ENCODE measurements at places on chromosomes 1 and 21. TPM values are rescaled to one million over a fixed set of nuclear protein-coding genes. Genes with fewer than 3 reads are reported as not detected.

The LCE1A gene
- not detected for total RNA-seq

The GPR3 gene
- total RNA-seq: 2.0 TPM

The KIF26B gene
- total RNA-seq: not detected

The NUDC gene
- total RNA-seq: 19.2 TPM

The MCOLN3 gene
- total RNA-seq: 0.32 TPM

The HSPG2 gene
- 1,294 TPM for total RNA-seq

The CALML6 gene
- total RNA-seq: not detected

GRCh38 chr1:159171688-159172501 is 480 bp downstream of the CADM3 start:
- H3K36me3 ChIP-seq: no peaks in the 10 kb centered on the region
- H3K4me3 ChIP-seq: peak overlapping the region; percentile 43
- H3K4me1 ChIP-seq: no peaks in the 10 kb centered on the region
- no peak overlapping the region for H3K27ac ChIP-seq
- no peak for DNase-seq
- H3K27me3 ChIP-seq: peaks cover 4% of the 10 kb centered on the region

- no peak overlapping the region for H3K4me3 ChIP-seq
- H3K4me1 ChIP-seq: no peaks in the 10 kb centered on the region
- H3K36me3 ChIP-seq: no peaks in the 10 kb centered on the region
- peak; percentile 75 for DNase-seq
- H3K27me3 ChIP-seq: no peaks in the 10 kb centered on the region
These were observed 75.0 kb downstream of the CLIC6 start for GRCh38 chr21:34743831-34744230.

GRCh38 chr1:37682334-37682987 is 9.9 kb upstream of the CDCA8 start:
- peaks cover 14% of the 10 kb centered on the region for H3K36me3 ChIP-seq
- H3K27me3 ChIP-seq: no peaks in the 10 kb centered on the region
- no peak overlapping the region for H3K4me3 ChIP-seq
- no peak for DNase-seq

DNA sequence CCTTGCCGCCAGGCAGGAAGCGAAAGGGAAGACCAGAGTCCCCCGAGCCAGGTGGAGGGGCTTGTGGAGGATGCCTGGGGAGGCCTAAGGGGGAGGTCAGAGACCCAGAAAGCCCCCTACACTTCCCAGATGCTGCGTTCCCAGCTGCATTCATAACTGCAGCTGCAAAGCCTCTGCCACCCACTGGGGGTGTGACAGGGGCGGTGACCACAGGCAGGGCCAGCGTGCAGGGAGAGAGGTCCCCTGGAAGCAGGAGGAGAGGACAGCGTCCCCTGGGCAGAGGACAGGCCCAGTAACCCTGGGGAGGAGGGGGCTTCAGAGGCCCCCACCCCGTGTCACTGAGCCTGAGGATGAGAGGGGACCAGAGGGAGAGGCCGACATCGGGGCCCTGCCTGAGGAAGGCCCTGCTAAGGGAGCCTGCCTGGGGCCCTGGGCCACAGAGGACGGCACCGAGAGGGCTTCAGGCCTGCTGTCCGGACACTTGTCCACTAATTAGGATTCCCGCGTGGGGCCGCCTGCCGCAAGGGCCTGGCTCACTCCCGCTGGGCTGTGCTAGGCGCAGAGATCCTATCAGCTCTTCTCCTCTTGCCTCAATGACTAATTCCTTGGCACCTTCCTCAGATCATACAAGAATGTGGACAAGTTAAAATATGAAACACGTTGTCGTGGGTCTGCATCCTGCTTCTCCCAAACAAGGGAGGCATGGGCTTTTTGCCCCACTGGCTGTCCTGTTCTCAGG is 49.1 kb upstream of the CCDC27 start:
- no peaks in the 10 kb centered on the region for H3K36me3 ChIP-seq
- no peaks in the 10 kb centered on the region for H3K4me1 ChIP-seq
- no peak overlapping the region for H3K27ac ChIP-seq
- no peak overlapping the region for H3K4me3 ChIP-seq
- H3K27me3 ChIP-seq: no peaks in the 10 kb centered on the region

DNA sequence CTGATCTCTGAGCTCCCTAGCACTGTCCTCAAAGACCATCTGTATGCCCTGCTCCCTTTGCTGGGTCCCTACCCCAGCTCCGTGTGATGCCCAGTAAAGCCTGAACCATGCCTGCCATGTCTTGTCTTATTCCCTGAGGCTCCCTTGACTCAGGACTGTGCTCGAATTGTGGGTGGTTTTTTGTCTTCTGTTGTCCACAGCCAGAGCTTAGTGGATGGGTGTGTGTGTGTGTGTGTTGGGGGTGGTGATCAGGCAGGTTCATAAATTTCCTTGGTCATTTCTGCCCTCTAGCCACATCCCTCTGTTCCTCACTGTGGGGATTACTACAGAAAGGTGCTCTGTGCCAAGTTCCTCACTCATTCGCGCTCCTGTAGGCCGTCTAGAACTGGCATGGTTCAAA is 5.7 kb downstream of the GSTM5 start:
- no peaks in the 10 kb centered on the region for H3K27me3 ChIP-seq
- H3K4me1 ChIP-seq: no peaks in the 10 kb centered on the region
- no peaks in the 10 kb centered on the region for H3K36me3 ChIP-seq
- DNase-seq: no peak
- H3K27ac ChIP-seq: no peak overlapping the region

GRCh38 chr1:166884040-166884642 is 8.1 kb upstream of the TADA1 start:
- DNase-seq: no peak
- H3K27me3 ChIP-seq: peaks cover 3% of the 10 kb centered on the region
- no peak overlapping the region for H3K4me3 ChIP-seq

GRCh38 chr1:239802275-239802674 is 289.4 kb upstream of the FMN2 start:
- H3K27me3 ChIP-seq: no peaks in the 10 kb centered on the region
- H3K4me1 ChIP-seq: peaks cover 4% of the 10 kb centered on the region
- H3K4me3 ChIP-seq: no peak overlapping the region
- H3K27ac ChIP-seq: no peak overlapping the region
- no peak for DNase-seq
- H3K36me3 ChIP-seq: no peaks in the 10 kb centered on the region

- H3K27ac ChIP-seq: no peak overlapping the region
- no peak for DNase-seq
- no peaks in the 10 kb centered on the region for H3K4me1 ChIP-seq
- no peaks in the 10 kb centered on the region for H3K36me3 ChIP-seq
These were observed 41.3 kb downstream of the ADAMTS5 start for GRCh38 chr21:26925636-26926035.

DNA sequence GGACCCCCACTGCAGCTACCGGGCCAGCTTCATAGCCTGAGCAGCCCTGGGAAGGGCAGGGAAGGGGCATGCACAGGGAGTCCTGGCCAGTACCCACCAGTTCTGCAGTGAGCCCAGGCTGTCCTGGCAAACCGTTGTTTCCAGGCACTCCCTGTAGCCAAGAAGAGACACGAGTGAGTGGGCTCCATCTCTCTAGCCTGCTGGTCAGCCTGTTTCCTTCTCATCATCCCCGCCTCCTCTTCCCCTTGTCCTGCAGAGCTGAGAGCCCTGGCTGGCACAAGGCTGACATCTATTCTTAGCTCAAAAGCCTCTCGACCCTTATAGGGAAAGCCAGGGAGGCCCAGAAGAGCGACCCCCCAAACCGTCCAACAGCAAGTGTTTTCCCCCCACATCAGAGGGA is 28.7 kb downstream of the COL16A1 start:
- H3K4me1 ChIP-seq: no peaks in the 10 kb centered on the region
- H3K27me3 ChIP-seq: no peaks in the 10 kb centered on the region
- H3K27ac ChIP-seq: no peak overlapping the region
- H3K36me3 ChIP-seq: no peaks in the 10 kb centered on the region
- no peak overlapping the region for H3K4me3 ChIP-seq

- H3K4me1 ChIP-seq: no peaks in the 10 kb centered on the region
- no peak overlapping the region for H3K4me3 ChIP-seq
- no peak overlapping the region for H3K27ac ChIP-seq
- H3K27me3 ChIP-seq: no peaks in the 10 kb centered on the region
- DNase-seq: no peak
These were observed 14.0 kb upstream of the PABPC4 start for GRCh38 chr1:39590546-39590945.

DNA sequence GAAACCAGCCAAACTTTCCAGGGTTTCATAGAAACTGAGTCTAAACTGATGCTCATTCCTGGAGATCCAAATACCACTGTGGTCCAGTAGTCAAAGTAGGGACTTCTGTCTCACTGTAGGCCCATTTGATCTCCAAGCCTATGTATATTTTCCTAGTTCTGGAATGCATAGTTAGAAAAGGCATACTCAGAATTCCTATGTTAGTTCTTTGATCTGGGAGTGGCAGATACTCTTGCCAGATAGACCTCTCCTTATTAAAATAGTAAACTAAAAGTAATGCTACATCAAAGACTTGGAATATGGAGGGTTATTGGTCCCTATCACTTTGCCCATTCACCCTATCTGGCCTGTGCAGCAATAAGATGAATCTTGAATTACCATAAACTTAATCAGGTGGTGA is 10.4 kb upstream of the SGIP1 start:
- no peaks in the 10 kb centered on the region for H3K4me1 ChIP-seq
- no peak overlapping the region for H3K4me3 ChIP-seq
- no peak overlapping the region for H3K27ac ChIP-seq

DNA sequence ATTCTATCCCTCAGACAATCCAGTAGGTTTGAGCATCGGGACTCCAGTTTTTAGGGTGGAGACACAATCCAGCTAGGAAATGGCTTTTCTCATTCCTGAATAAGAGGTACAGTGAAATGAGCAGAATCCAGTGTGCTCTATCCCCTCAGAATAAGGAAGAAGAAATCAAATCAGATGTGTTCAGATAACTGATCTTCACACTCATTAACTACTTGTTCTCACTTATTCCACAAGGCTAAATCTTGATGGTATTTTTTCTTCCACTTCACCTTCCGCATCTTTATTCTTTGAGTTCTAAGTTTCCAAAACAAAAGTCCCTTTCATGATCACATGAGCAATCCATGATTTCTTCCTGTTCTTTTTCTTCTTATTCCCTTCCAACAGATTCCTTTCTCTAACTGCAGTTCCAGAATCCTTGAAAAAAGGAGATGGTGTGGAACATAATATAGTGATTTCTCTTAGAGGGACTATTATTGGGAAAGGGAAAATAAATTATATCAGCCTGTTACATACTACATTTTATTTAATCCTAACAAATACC is 1.7 kb downstream of the SYT11 start:
- peak overlapping the region; percentile 96 for H3K27ac ChIP-seq
- no peaks in the 10 kb centered on the region for H3K27me3 ChIP-seq
- peak overlapping the region; percentile 68 for H3K4me3 ChIP-seq
- peaks cover 5% of the 10 kb centered on the region for H3K4me1 ChIP-seq
- no peak for DNase-seq
- peaks cover 6% of the 10 kb centered on the region for H3K36me3 ChIP-seq

DNA sequence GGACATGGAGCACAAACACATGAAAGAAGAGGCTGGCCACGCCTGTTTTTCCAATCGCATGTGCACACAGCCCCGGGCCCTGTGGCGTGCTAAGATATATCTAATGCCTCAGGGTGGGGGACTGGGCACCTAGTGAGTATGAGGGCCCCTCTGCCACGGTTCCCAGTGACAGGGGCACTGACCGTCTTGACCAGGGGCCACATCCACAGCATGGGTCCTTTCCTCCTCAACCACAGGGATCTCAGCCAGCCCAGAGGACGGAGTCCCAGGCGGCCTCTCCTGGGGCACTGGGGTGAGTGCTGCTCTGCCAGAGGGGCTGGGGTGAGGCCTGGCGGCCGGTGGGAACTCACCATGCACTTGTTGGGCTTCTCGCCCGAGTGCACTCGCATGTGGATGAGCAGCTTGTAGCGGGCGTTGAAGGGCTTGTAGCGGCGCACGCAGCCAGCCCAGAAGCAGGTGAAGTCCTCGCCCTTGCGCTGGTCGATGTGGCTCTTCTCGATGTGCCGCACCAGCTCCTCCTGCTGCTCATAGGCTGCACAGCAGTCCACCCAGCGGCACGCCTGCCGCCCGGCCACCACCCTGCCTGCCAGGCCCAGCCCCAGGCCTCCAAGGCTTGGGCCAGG is 134.7 kb downstream of the DMRTB1 start:
- DNase-seq: no peak
- H3K27ac ChIP-seq: no peak overlapping the region
- H3K36me3 ChIP-seq: no peaks in the 10 kb centered on the region
- no peaks in the 10 kb centered on the region for H3K4me1 ChIP-seq

DNA sequence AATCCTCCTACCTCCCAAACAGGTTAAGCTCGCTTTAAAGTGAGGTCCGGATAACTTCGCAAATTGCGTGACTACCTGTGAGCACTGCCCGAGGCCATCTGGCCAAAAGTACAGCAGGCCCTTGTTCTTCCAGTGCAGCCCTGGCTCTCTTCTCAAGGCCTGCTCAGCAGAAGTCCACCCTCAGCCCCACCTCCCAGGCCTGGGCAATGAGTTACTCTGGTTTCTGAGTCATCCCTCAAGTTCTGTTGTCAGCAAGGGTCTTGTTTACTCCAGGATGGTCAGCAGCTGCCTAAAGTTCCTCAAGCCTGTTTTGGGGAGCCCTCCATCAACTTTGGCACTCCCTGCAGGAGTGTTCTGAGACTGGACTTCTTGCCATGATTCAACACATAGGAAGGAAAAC is 101.7 kb downstream of the BCAR3 start:
- H3K4me1 ChIP-seq: peaks cover 6% of the 10 kb centered on the region
- H3K4me3 ChIP-seq: no peak overlapping the region
- H3K27me3 ChIP-seq: no peaks in the 10 kb centered on the region

GRCh38 chr21:45303091-45303615 is 15.5 kb upstream of the POFUT2 start:
- no peaks in the 10 kb centered on the region for H3K27me3 ChIP-seq
- peaks cover 19% of the 10 kb centered on the region for H3K4me1 ChIP-seq
- no peak overlapping the region for H3K4me3 ChIP-seq
- H3K27ac ChIP-seq: no peak overlapping the region
- DNase-seq: no peak

- H3K27ac ChIP-seq: peak overlapping the region; percentile 97
- H3K4me3 ChIP-seq: peak overlapping the region; percentile 99
- H3K27me3 ChIP-seq: no peaks in the 10 kb centered on the region
- H3K36me3 ChIP-seq: no peaks in the 10 kb centered on the region
- H3K4me1 ChIP-seq: peaks cover 26% of the 10 kb centered on the region
- peak; percentile 65 for DNase-seq
These were observed 971 bp downstream of the CAPZB start for GRCh38 chr1:19484338-19484797.
